Left ventricle myocardium inferior (tissue), 1 donor: ENCODE measurements at places on chromosomes 13 and 19. TPM values are rescaled to one million over a fixed set of nuclear protein-coding genes. Genes with fewer than 3 reads are reported as not detected.

Gene ZNF793
- total RNA-seq: 7.1 TPM

Gene EDDM13
- 0.55 TPM for total RNA-seq

Gene EBI3
- 0.49 TPM for total RNA-seq

Gene SKA3
- 0.60 TPM for total RNA-seq

Gene MISP
- total RNA-seq: not detected

Gene PSG1
- total RNA-seq: not detected

Gene ZNF784
- total RNA-seq: 13.2 TPM

Gene ZNF540
- 6.9 TPM for total RNA-seq

Gene PEAK3
- total RNA-seq: 0.77 TPM

Gene ZNF222
- total RNA-seq: 4.6 TPM

Gene SMIM24
- total RNA-seq: not detected

Gene SIGLEC14
- total RNA-seq: 0.33 TPM

Gene LENG8
- 66.0 TPM for total RNA-seq

Gene CYP2F1
- not detected for total RNA-seq

Gene VSTM2B
- total RNA-seq: not detected

Gene ZNF845
- total RNA-seq: 3.5 TPM

Gene SCAMP4
- 16.2 TPM for total RNA-seq

Gene SLC1A6
- not detected for total RNA-seq

Gene ZNF426
- 14.1 TPM for total RNA-seq

Gene FOXA3
- total RNA-seq: not detected

Gene RETN
- 0.99 TPM for total RNA-seq

Gene CD33
- 3.0 TPM for total RNA-seq

Gene APC2
- total RNA-seq: 0.22 TPM

Gene ZNF888
- total RNA-seq: 1.6 TPM

Gene DAZAP1
- 81.8 TPM for total RNA-seq

Gene DNMT1
- total RNA-seq: 23.9 TPM

Gene SYNGR4
- not detected for total RNA-seq

Gene C5AR1
- total RNA-seq: 3.9 TPM

Gene POGLUT2
- total RNA-seq: 3.4 TPM

Gene COL4A1
- total RNA-seq: 120 TPM

Gene LILRB5
- 5.7 TPM for total RNA-seq

Gene UBE2L5
- total RNA-seq: not detected

Gene CBY2
- total RNA-seq: not detected

Gene DDX49
- total RNA-seq: 22.4 TPM

Gene MATK
- total RNA-seq: 0.14 TPM
